ENCODE measurements at places on chromosomes 11 and 22.

GRCh38 chr22:29148036-29148435 is 57.7 kb upstream of the EMID1 start:
- DNase-seq, result no peak

DNA sequence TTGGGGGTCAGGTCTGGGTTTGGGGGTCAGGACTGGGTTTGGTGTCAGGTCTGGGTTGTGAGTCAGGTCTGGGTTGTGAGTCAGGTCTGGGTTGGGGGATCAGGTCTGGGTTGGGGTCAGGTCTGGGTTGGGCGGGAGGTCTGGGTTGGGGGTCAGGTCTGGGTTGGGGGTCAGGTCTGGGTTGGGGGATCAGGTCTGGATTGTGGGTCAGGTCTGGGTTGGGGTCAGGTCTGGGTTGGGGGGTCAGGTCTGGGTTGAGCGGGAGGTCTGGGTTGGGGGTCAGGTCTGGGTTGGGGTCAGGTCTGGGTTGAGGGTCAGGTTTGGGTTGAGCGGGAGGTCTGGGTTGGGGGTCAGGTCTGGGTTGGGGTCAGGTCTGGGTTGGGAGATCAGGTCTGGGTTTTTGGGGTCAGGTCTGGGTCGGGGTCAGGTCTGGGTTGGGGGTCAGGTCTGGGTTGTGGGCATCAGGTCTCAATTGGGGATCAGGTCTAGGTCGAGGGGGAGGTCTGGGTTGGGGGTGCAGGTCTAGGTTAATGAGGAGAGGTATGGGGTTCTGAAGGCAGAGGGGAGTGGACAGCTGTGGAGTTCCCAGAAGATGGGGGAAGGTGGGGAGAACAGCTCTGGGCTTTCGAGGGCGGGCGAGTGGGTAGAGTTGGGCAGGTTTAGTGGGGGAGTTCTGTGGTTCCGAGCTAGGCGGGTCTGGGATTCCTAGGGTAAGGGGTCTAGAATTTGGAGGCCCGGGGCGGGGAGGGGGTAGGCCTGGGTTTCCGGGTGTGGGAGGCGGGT is 629 bp downstream of the TTLL8 start:
- no peak for DNase-seq

- no peak for DNase-seq
Measured at GRCh38 chr11:40314327-40314726, 1145.1 kb downstream of the LRRC4C start.

DNA sequence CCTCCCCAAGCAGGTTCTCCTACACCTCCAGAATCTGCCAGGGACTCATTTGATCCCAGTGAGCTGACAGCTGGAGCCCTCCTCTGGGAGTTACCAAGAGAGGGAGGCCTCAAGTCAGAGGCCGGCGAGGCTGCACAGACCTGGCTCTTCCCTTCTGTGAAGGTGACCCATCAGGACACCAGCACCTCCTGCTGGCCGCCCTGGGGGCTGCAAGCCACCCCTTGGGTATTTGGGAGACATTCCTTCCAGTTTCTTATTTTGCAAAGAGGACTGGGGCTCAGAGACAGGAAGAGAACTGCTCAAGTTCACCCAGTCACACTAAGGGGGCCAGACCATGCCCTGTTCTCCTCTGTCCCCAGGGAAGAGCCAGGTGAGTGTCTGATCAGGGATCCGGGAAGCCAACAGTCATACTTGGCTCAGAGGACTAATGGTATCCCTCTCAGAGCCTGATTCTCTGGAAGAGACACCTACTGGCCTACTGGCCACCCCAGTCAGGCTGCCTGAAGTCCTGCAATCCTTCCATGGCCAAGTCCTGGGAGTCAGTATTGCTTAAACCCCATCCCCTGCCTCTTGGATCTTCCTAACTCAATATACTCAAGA is 40.5 kb upstream of the RIC3 start:
- no peak for DNase-seq

DNA sequence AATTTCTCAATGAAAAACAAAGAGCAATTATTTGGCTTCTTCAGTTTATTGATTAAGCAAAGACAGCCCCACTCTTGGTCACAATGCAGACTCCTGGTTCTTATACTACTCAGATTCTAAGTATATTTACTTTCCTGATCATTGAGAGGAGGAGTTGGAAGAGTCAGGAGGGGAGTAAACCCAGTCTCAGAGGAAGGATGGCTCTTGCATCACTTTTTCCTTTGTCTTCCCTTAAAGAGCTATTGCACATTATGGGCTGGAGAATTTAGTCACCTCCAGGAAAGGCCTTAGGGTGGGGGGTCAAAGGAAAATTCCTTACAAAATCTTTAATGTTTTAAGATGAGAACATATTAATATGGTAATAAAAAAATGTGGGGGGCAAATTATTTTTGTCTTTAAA is 8.1 kb downstream of the SLC17A6 start:
- peak; percentile 10 for DNase-seq

- DNase-seq, result no peak
Measured at GRCh38 chr11:31809541-31809856, 1.6 kb downstream of the PAX6 start.
